ENCODE measurements at places on chromosomes 7 and 10.

- no peak for DNase-seq
Measured at GRCh38 chr7:156816943-156817572, 75.9 kb downstream of the LMBR1 start.

- DNase-seq = no peak
Measured at GRCh38 chr7:111006040-111006439, 84.9 kb upstream of the LRRN3 start.

DNA sequence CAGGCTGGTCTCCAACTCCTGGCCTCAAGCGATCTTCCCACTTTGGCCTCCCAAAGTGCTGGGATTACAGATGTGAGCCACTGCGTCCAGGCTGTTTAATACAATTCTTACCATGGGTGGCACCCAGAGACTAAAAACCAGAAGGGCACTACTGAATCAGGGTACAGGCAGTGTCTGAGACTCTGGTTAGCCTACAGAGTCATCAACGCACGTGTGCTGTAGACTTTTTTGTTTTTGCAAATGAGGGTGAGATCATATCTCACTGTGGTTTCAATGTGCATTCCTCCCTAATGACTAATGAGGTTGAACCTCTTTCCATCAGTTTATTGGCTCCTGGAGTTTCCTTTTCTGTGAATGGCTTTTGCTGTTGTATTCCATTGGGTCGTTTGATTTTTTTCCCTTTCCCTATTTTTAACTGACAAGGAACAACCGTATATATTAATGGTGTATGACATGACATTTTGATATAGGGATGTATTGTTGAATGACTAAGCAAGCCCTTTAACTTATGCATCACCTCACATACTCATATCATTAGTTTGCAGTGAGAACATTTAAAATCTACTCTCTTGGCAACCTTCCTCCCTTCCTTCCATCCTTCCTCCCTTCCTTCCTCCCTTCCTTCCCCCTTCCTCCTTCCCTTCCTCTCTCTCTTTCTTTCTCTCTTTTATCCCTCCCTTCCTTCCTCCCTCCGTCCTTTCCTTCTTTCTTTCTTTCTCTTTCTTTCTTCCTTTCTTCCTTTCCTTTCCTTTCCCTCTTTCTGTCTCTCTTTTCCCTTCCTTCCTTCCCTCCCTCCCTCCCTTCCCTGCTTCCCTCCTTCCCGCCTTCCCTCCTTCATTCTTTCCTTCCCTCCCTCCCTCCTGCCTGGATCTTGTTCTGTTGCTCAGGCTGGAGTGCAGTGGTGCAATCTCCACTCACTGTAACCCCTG is 9.3 kb upstream of the TMEM270 start:
- peak; percentile 70 for DNase-seq

DNA sequence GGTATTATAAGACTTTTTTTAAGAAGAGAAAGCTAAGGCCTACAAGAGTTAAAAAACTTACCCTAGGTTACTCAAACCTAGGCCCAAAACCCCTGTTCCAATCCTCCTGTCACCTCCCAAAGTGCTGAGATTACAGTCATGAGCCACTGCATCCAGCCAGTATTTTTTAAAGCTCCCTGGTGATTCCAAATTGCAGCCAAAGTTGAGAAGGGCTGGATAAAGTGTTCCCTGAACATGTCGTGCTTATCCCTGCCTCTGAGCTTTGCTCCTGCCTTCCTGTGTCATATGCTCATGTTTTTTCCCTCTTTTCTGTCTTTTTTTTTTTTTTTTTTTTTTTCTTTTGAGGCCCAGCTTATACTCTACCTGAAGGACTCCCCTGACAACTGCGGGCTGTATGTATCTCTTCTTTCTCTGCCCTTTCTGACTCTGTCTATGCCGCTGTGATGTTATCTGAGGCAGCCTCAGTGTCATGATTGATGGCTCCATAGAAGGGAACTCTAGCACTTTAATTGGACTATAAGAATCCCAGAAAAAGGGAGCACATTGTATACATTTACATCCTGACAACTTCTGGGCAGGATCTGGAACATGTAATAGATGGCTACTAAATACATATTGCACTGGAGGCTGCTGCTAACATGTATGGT is 8.0 kb downstream of the AKR1B10 start:
- DNase-seq = no peak

- DNase-seq = peak; percentile 32
Measured at GRCh38 chr7:151051108-151051507, 2.8 kb downstream of the ASIC3 start.

- DNase-seq = peak; percentile 75
Measured at GRCh38 chr10:17229967-17230682, 2.1 kb downstream of the VIM start.

DNA sequence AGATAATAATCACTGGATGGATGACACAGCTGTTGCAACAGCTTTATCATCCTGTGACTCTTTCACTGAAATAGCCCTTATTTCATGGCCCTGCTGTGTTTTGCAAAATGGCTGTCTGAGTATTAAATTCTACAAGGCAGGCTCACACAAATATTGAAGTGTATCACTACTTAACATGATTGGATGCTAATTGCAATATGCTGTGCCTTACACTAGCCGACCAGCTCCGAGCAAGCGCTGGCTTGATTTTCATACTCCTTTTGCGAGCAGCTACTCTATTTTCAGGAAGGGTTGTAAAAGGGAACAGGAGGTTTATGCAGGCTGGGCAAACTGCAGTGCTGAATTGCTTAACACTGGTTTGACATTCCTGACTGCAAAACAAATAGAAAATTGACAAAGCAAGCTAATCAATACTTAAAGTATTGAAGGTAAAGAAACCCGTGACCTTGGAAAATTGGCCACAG is 121.6 kb downstream of the CACNB2 start:
- DNase-seq = no peak

DNA sequence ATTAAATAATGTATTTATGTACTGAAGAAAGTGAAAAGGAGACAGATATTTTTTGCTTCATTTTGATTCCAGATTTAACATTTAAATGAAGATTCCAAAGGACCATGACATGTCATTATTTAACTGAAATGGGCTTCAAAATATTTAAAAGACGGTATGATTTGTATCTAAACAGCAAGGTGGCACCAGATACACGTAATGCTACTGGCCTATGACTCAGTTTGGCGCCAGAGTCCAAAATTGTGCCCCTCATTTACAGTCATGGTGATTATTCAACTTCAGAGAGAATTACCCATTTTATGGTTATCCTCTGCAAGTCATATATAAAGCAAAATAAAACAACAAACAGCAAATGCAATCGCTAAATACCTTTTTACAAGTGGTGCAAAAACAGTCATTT is 94.5 kb downstream of the ETV1 start:
- DNase-seq = no peak

GRCh38 chr7:155880721-155881120 is 68.5 kb upstream of the SHH start:
- no peak for DNase-seq

DNA sequence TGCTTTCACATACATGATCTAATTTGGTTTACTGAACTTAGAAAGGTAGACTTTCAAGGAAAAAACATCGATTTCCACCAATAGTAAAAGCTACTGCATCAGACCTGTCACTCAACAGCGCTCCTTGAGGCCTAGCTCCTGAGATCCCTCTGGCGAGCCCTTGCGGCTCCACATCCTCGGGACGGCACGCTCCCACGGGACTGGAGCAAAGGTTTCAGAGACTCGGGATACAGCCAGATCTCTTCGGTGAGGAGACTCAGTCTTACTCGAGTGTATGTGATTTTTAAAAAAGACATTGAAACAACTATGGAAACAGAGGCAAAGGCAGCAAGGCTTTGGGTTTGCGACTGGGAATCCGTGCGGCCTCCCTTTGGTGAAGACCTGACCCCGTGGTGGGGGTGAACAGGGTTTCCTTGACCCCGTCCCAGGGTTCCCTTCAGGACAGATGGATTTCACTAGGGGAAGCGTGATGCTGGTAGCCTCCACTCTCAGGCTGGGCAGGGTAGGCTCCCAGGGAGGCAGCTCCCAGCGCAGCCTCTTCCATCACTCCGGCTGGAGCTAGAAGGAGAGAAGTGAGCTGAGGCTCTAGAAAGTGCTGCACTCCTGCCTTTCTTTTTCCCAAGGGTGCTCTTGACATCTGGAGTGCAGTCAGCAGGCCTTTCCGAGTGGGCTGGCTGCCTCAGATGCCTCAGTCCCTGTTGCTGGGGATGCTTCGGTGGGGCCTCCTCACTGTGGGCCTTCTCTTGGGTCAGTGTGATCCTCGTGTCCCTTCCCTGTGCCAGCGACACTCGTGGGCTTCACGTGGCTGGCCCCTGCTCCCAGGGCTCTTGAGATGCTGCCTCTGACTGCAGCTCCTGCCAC is 5.8 kb upstream of the ATP6V0E2 start:
- no peak for DNase-seq

- DNase-seq = no peak
Measured at GRCh38 chr7:140201393-140201792, 24.6 kb upstream of the KDM7A start.

GRCh38 chr7:2983586-2983985 is 60.1 kb downstream of the CARD11 start:
- no peak for DNase-seq

DNA sequence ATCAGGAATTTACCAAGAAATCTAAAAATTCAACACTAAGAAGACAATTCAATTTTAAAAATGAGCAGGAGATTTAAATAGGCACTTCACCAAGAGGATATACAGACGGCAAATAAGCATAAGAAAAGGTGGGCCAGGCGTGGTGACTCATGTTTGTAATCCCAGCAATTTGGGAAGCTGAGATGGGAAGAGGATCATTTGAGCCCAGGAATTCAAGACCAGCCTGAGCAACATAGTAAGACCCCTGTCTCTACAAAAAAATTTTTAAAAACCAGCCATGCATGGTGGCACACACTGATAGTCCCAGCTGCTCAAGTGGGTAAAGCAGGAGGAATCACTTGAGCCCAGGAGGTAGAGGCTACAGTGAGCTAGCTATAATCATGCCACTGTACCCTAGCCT is 3.5 kb upstream of the AKR1D1 start:
- no peak for DNase-seq

DNA sequence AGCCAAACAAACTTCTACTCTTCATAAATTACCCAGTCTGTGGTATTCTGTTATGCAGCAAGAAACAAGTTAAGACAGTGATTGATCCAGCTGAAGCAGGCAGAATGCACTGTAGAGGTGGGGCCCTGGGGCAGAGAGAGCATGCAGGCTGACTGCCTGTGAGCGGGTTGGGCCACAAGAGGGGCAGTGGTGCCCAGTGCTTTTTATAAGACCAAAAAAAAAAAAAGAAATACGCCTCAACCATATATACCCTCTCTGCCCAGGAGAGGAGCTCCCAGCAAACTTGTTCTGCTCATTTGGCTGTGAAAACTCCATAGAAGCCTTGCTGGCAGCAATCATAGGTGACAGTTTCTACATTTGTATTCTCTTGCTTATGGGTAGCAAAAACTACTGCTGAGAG is 104.7 kb downstream of the SORBS1 start:
- no peak for DNase-seq

- DNase-seq = no peak
Measured at GRCh38 chr7:22833957-22834356, 11.3 kb upstream of the TOMM7 start.

GRCh38 chr10:124047427-124048152 is 45.8 kb downstream of the CHST15 start:
- DNase-seq = peak; percentile 71

- no peak for DNase-seq
Measured at GRCh38 chr7:19376538-19376937, 231.3 kb upstream of the FERD3L start.

GRCh38 chr10:78335691-78336401 is 302.2 kb downstream of the RPS24 start:
- no peak for DNase-seq

- DNase-seq = no peak
Measured at GRCh38 chr7:115299397-115300037, 377.6 kb downstream of the MDFIC start.

- peak; percentile 89 for DNase-seq
Measured at GRCh38 chr10:71608819-71609768, 110.5 kb downstream of the C10orf105 start.

DNA sequence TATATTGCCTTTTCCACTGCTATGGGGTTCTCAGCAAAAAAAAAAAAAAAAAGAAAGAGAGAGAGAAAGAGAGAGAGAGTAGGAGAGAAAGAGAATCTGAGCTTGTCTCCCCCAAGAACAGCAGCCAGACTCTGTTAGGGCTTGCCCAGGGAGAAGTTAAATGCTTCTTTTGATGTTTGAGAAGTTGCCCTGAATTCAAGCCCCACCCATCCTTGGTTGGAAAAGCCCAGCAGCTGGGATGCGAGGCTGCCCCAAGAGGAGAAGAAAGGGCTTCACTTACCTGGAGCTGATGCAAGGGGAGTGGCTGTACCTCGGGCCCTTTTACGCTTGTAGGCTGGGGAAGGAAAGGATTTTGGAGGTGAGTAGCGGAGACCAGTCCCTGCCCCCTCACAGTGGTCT is 20.9 kb upstream of the MGMT start:
- DNase-seq = no peak

DNA sequence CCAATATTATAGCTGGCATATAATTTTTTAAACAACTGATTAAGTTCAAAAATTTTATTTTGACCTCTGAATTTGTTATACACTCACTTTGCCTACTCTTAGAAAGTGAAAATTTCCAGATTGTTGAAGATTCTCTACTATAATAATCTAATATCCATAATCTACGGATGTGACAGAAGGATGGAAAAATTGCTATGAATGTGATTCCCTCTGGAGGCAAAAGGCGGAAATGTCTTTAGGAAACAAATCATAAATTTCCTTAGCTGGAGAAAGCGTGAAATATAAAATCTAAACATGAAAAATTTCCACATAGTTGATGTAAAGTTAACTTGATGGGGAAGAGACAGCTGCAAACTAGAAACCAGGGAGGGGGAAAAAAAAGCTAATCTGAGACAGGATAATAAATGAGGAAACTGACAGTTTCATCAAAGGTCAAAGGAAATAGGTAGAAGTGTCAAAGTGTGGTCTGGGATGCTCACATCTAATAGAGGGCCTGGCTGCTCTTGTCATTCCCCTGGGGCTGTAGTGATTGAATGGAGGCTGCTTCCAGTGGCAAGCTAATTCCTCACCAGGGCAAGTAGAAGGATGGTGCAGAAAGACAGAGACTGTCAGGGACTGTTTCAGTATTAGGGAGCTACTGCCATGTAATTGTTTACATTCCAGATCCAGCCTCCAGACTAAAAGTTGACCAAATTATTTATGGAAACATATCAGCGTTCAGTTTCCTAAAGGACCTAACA is 264.5 kb downstream of the SDHAF3 start:
- DNase-seq = no peak

DNA sequence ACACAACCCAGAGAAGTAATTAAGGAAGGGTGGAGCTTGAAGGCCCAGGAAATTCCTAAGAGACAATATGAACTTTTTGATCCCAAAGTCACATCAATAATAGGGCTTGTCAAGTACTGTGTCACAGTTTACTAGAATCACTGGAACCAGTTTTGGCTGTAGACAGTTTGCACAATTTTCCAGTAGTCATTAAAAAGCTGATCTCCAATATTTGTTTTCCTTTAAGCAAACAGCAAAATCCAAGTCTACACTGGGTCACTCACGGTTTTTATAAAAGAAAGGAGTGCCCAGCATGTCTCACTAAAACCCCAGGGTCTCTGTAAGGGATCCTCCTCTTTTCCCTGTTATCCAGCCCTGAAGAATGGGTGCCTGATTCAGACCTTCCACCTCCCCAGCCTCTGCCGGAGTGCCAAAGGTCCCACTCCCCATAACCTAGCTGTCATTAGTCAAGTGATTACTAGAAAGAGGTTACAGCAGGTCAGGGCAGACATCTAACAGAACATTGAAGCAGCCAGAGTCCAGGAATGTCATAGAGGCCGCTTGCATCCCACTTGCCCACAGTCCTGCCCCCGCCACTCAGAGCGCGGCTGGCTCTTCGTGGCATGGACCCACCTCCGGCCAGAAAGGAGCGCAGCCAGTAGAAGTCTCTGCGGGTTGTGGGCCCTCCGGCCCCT is 552 bp downstream of the SLC25A16 start:
- no peak for DNase-seq

All from inflammatory macrophage treated with lipopolysaccharide for 1 hour (primary cell).